Activated CD4-positive, alpha-beta T cell treated with anti-CD3 and anti-CD28 coated beads, Interleukin-2, Interleukin-6, amounts not matched to agents 100 ng/mL and 50 ng/mL, durations not matched to agents 16 hours and 8 hours (primary cell): ENCODE measurements at places on chromosomes 7 and 10.

- no peak for DNase-seq
These were observed 38.9 kb upstream of the AMPH start for GRCh38 chr7:38669965-38670520.

GRCh38 chr7:50480797-50481196 lies 30.6 kb upstream of the FIGNL1 start:
- DNase-seq: no peak

GRCh38 chr7:77199013-77199966 lies at the start of gene FGL2:
TSS of gene FGL2 (minus strand) at chr7:77199819. CDS start at chr7:77199793, 26 bp downstream.
- peak; percentile 45 for DNase-seq

- no peak for DNase-seq
These were observed 13.5 kb upstream of the CACUL1 start for GRCh38 chr10:118768041-118768919.

- DNase-seq: no peak
These were observed 241.3 kb downstream of the FANK1 start for GRCh38 chr10:126137562-126138221.

DNA sequence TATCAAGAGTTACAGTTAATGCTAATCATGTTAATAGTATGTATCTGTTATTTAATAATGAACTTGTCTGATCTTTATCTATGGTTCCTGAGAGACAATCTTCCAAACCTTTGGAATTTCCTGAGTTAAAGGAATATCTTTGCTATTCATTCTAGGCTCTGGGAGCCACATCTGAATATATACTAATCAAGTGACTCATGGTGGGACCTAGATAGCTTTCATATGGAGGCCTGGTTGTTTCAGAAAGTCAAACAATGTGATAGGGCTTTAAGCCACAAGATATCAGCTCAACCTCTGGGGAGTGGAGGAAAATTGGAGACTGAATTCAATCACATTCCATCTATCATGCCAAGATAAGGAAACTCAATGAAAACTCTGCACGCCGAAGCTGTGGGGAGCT lies 746.4 kb downstream of the TNS3 start:
- no peak for DNase-seq
